ENCODE measurements at places on chromosomes 16 and 17.

DNA sequence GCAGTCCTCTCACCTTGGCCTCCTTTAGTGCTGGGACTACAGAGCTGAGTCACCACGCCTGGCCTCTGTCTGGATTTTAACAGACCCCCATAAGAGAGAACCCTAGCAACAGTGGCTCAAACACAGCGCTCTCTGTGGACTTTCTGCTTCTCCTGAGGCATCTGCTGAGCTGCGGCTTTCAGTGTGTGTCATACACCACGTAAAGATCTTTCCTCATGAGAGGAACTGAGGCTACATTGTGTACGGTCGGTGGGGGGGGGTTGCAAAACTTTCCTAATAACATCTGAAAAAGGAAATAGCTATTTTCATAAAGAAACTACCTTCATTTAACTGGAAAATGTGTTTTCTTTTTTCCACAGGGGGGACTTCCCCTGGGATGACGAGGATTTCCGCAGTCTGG, 32.9 kb downstream of the DEF8 start:
- peak; percentile 82 for DNase-seq

DNA sequence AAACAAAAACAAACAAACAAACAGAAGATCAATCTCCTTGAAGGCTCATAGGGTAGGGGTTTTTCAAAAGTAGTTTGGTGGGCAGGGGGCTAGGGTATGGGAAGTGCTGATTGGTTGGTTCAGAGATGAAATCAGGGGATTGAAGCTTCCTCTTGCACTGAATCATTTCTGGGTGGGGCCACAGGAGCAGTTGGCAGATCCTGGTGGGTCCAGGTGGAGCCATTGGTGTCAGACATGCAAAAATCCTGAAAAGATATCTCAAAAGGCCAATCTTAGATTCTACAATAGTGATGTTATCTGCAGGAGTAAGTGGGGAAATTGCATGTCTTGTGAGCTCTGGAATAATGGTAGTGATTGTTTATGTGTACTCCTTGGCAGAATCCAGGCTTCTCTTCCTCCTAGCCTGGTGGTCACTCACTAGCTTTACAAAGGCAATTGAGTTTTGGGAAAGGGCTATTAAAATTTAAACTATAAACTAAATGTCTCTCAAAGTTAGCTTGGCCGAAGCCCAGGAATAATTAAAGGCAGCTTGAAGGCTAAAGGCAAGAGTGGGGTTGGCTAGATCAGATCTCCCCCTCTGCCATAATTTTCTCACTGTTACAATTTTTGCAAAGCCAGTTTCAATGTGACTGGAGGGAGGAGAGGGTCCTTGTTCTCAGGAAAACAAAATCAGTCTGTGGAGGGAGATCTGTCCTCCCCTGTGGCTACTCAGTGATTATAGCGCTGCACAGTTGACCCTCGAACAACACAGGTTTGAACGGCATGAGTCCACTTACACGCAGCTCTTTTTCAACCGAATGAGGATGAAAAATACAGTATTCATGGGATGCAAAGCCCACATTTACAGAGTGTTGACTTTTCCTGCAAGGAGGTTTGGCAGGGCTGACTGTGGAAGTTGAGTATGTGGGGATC, 45.2 kb downstream of the RNF112 start:
- DNase-seq: no peak

GRCh38 chr16:15916323-15916722, 27.9 kb upstream of the CEP20 start:
- no peak for DNase-seq

DNA sequence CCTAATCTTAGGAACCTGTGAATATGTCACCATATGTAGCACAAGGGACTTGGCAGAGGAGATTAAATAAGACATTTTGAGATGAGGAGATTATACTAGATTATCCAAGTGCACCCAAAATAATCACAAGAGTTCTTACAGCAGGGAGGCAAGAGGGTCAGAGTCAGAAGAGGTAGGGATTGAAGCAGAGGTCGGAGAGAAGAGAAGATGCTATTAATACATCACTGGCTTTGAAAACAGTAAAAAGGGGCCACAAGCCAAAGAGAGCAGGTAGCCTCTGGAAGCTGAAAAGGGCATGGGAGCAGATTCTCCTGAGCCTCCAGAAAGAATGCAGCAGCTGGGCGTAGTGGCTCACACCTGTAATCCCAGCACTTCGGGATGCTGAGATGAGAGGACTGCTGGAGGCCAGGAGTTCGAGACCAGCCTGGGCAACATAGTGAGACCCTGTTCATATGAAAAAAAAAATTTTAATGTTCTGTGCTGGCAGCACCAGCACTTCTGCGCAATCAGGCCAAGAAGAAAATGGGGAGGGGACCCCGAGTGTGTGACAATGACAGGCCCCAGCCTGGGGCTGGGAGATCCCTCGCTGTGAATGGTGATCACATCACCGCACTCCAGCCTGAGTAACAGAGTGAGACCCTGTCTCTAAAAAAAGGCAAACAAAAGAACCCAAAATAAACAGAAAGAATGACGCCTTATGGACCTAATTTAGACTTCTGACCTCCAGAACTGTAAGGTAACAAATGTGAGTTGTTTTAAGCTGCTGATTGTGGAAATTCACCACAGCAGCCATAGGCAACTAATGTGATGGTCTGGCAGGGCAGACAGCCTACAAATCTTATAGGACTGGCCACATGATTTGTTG, 275.4 kb downstream of the MRTFB start:
- DNase-seq: no peak
